SJCRH30 (cell line): ENCODE measurements at places on chromosomes 11 and 22.
A peak's percentile ranks its signal among the peaks of the same experiment; 100 is the strongest.

- peak; percentile 72 for DNase-seq
These were observed 20.9 kb downstream of the PRG3 start for GRCh38 chr11:57359896-57360690.

GRCh38 chr11:71542879-71543777, 5.1 kb upstream of the KRTAP5-9 start:
- DNase-seq: no peak

DNA sequence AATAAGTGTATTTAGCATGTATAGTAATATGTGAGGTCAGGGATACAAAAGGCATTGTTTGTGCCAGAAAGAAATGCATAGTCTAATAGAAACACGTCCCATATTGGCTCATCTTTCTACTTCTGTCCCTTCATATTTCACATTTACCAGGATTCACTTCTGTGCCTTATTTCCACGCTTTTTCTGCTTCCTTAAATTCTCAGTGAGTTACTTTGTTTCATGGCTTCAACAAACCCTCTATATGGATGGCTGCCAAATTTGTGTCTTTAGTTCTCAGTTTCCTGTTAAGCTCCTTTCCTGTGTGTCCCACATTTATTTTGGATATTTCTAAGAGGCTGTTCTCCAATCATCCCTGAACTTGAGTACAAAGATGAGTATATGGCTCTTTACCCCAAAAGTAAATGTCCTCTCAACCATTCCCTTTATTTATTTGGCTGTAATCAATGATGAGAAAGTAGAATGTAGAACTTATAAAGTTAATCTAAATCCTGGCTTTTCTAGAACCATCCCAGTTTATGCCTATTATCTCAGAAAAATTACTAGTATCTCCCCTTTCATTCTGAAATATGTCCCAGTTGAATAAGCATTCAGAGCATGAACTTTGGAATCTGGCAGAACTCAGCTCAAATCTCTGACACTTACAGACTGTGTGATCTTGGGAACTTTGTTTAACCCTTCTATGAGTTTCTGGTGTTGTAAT, 23.5 kb downstream of the OR8B12 start:
- peak; percentile 5 for DNase-seq

- DNase-seq: peak; percentile 9
These were observed 726.7 kb downstream of the METTL15 start for GRCh38 chr11:28834877-28835276.

DNA sequence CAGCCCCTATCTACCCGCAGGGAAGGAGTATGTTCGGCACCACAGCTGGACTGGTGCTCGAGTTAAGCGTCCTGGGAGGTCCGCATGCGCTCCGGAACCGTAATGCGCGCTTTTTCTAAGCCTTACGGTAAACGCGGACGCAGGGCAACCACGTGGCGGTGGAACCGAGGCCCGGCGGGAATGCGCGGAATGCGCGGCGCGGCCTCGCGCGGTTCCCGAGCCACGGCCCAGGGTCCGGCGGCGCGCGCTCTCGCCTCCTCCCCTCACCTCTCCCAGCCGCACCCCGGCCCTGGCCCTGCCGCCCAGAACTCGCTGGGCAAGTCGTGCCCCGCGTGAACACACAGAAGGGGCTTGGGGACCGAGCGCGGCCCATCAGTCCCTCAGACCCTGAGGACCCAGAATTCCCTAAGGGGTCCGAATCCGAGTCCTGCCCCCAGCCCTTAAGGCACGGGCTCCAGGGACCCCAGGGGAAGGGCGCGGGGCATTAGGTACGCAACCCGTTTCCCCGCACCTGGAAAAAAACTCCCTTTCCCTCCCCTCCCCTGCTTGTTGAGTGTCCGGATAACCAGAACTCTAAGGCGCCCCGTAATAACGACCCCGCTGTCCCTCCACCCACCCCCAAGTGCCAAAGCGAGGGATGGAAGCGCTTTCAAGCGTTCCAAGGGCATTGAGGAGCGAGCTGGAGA, 4.3 kb upstream of the CCND1 start:
- no peak for DNase-seq
